Activated CD8-positive, alpha-beta memory T cell treated with anti-CD3 and anti-CD28 coated beads, Interleukin-2, amount 50 U/mL, for 4 hours (primary cell): ENCODE measurements at places on chromosomes 7 and 10.
A peak's percentile ranks its signal among the peaks of the same experiment; 100 is the strongest.

DNA sequence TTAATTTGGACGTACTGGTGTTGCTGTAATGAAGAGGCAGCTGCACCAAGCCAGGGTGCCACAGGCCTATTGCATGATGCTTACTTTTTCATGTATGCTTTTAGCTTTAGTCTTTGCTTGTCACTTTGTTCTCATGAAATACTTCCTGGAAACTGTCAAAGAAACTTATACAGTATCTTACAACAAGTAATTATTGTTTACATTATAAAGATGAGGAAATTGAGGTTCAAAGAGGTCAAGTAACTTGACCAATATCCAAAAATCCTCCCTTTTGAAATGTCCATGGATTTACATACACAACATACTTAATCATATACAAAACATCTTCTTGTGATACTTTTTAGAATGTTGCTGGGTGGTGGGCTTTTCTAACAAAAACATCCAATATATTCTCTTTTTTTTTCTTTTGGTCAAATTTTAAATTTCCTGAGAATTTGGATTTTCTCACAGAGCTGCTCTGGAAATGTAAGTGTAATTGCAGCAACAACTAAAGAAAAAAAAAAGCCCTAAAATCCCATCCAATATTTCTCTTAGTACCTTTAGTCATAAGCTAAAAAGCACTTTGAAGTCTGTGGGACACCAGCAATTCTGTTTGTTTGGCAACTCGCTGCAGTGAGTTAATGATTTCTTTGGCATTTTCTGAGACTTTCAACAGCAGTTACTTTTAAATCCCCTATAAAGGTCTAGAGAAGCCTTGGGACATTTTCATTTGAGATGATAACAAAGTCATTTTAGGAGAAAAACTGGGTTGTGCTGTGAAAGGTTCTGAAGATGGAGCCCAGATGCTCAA is 500.6 kb upstream of the IGFBP3 start:
- DNase-seq = no peak

- no peak for DNase-seq
Measured at GRCh38 chr10:76642358-76642757, 995.2 kb downstream of the KCNMA1 start.

- no peak for DNase-seq
Measured at GRCh38 chr10:69567920-69568319, 5.3 kb downstream of the NEUROG3 start.

DNA sequence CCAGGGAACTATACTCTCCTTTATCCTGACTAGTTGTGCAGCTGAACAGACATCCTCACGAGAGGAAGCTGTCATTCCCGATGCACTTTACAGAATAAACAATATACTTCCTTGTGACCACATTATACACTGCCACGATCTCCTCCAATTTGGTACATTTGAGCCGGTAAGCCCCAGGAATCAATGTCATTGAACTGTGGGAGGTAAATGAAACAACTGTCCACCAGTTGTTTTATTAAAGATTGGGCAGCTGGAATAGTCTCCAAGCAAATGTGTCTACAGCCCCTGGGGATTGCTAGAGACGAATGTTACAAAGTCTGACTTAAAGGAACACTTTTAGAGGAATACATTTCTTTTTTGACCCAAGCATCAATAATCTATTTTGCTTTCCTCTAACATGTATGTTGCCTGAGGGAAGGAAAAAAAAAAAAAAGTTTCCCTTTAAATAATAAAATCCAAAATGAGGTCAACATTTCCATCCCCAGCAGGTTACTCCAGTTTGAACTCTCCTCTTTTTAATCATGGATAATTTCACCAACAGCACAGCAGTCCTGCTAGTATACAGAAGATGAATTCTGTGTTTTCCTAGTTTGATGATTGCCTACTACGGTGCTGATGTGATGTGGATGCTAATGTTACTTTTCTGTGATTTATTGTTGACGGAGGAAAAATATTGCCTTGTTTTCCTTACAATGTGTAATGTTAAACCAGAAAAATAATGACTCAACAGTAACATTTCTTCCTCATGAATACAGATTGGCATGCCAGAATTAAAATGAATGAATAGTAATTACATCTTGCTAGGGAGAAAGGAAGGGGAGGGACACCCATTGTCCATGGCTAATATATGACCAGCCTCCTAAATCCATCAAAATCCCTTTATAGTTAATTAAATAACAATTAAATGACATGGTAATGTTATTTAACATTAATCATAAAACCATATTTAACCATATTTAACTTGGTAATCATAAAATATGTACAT is 360.9 kb downstream of the NEBL start:
- DNase-seq = no peak

DNA sequence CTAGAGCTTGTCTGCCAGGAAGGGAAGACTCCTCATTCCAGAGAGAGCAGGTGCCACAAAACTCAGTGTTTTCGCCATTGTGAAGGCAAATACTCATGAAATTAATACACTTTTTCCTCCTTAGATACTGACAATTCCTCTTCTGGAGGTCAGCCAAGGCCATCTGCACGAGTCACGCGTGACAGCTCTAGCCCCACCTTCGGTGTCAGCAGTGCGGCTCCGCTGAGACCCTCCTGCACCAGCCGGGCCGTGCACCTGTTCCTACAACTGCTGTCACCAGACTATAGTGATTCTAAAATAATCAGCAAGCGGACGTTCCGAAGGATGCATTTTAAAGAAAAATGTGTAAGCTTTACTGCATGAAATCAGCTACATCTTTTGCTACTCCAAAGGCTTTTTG is 127.7 kb downstream of the DIP2C start:
- no peak for DNase-seq

DNA sequence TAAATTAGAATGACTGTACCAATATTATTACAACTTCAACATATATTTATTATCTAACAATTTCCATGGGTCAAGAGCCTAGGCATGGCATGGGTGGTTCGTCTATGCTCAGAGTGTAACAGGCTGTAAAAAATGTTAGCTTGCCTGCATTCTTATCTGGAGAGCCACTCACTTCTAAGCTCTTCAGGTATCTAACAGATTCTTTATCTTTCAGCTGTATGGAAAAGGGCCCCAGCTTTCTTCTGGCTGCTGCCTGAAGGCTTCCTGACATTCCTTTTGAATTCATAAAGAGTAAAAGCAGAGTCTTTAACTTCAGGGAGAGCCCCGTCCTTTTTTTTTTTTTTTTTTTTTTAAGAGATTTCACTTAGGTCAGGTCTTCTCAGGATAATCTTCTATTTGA is 648.8 kb downstream of the NXPH1 start:
- DNase-seq = no peak

- no peak for DNase-seq
Measured at GRCh38 chr7:85673876-85674275, 487.0 kb upstream of the SEMA3D start.

DNA sequence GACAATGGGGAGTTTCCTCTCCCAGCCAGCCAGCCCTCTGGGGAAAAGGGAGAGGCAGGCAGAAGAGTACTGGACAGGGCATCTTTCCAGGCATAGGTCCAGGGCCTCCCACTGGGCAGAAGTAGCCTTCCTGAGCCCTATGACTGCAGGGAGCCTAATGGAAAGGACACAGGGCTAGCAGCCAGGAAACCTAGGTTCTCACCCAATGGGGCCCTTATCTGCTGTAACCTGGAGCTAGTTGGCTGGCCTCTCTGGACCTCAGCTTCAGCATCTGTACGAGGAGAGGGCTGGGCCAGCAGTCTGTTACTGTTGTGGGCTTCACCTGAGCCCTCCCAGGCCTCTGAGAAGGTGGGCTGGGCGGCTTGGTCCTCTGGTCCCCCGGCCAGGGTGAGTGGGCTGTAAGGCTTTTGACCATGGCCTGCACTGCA is 22.4 kb downstream of the LDB3 start:
- no peak for DNase-seq

- DNase-seq = no peak
Measured at GRCh38 chr10:95289003-95289920, 1.5 kb downstream of the PDLIM1 start.

DNA sequence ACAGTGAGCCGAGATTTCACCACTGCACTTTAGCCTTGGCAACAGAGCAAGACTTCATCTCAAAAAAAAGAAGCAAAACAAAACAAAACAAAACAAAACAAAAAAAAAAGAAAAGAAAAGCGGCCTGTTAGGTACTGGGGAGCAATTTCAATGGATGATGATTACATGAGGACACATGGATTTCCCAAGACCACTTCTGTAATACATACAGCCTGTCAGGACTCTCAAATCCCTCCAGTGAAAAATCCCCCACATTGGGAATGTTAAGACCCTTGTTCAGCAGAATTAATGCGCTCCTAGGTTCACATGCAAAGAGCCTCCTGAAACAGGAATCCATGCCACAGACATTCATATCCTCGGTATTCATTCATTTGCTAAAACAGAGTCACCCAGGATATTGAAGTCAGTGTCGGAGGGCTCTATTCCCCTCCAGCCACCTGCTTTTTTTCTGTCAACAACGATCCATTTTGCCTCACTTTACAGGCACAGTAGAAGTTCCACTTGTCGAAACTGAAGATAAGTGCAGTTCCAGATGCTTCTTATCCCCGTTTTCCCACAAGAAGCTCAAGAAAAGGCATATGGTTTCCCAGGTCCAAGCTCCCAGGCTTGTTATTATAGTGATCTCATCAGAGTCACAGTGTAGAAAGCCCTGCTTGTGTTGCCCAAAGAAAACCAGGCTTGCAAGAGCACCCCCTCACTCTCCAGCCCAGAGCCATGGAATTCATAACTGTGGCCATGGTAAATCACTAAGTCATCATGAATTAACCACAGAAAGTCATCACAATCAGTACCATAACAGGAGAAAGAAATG is 20.2 kb downstream of the SLC16A12 start:
- DNase-seq = no peak

- no peak for DNase-seq
Measured at GRCh38 chr10:122154031-122154544, 117.0 kb upstream of the BTBD16 start.

DNA sequence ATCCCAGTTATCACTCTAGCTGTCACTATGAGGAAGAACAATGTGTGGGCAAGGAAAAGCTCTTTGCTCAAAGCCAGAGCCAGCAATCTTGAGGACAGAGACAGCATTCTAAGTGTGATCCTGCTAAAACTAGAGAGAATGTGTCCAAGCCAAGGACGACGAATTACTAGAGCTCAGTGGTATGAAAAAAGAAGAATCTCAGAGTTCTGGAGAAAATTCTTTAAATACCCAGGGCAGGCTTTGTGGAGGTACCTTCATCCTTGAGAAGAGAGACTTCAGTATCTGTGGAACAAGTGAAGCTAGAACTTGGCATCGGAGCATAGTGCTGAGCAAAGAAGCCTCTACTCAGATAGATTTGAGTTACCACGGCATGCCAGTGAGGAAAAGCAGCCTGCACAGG is 209.8 kb downstream of the TRIL start:
- no peak for DNase-seq

DNA sequence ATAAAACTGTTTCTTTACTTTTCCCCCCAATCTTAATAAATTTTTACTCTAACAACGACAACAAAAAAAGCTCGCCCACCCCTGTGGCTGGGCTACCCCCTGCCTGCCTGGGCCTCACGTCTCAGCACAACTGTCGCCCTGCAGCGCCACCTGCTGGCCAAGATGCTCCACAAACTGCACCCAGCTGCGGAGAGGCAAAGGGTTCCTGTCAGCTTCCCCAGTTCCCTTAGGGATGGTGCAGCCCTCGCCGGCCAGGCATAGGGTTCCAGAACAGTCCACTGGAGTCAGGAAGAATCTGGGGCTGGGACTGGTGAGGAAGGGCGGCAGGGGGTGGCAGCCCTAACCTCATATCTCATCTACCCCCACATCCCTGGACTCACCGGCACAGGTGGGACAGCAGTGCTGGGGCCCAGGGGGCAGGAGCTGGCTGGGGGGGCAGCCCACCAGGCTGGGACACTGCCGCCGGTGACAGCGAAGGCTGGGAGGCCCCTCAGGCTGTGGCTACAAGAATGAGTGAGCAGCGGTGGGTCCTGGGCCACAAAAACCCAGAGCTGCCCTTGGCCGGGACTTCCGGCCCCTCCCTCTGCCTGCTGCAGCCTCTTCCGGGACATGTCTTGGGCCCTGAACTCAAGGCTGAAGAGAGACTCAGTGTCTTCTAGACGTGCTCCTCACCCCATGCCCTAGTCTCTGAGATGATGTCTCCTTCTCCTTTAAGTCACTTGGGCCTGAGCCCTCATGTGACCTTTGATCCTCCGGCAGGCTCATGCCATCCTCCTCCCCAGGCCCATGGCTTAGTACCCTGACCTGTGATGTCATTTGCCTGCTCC is 21.2 kb downstream of the ATP6V1F start:
- peak; percentile 88 for DNase-seq

DNA sequence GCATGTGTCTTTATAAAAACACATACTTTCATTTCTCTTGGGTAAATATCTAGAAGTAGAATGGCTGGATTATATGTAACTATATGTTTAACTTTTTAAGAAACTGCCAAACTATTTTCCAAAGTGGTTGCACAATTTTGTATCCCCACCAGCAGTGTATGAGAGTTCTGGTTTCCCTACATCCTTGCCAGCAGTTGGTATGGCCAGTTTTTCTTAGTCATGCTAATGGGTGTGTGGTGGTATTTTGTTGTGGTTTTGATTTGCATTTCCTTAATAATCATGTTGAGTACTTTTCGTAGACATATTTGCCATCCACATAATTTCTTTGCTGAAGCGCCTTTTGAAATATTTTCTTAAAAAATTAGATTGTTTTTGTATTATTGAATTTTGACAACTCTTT is 60.3 kb downstream of the NEUROG3 start:
- no peak for DNase-seq

- DNase-seq = no peak
Measured at GRCh38 chr7:100612730-100613390, 520 bp downstream of the MOSPD3 start.

DNA sequence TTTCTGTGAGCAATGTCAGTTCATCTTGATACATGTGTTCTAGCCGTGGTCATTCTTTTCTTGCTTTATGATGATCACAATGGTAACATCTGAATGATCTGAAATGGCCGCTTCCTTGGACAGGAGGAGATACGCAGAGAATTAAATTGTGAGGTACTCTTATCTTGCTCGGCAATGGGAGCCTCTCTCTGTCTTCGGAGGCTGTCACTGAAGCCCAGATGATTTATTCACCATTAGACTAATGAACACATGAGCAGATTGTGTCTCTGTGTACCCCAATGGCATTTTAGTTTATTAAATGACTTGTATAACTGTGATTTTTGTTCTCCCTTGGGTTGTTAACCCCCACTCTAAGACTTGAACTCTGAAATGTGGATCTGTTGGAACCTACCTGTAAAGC is 38.6 kb downstream of the RBM33 start:
- DNase-seq = no peak

- no peak for DNase-seq
Measured at GRCh38 chr10:110069502-110069982, 61.8 kb downstream of the ADD3 start.

- no peak for DNase-seq
Measured at GRCh38 chr10:117686606-117687005, 144.1 kb downstream of the EMX2 start.

DNA sequence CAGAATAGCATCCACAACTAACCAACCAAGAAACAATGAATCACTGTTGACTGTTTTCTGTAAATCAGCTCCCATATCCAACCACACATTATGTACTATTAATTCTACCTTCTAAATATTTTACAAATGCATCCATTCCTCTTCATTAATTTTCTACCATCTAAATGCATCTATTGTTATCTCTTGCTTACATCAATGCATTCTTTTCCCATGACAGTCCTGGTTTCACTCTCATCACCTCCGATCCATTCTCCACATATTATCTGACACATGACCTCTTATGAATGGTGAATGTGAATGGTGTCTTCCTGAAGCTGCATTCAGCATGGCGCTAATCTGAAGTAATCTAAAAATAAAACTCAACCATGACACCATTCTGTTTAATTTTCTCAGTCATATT is 153.8 kb upstream of the CALCR start:
- DNase-seq = no peak
